ENCODE measurements at places on chromosomes 2 and 18.

DNA sequence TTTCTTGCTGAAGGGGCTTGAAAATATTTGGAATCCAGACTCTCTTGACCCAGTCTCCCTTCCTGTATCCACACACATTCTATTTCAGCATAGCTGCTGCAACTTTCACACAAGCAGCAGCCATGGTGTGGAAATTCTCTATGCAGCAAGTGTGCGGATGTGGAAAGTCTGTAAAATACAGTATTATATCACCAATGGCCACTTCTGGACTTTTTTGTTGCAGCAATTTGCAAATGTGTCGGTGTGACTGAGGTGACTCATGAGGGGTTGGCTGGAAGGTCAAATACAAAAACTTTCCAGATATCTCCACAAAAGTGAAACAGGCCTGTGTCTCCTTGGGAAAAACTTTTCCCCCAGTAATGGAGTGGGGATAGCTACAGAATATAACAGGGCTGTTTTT is 299.3 kb upstream of the GYPC start:
- peak; percentile 85 for DNase-seq

GRCh38 chr2:120596990-120597594 is 138.6 kb upstream of the GLI2 start:
- no peak for DNase-seq

DNA sequence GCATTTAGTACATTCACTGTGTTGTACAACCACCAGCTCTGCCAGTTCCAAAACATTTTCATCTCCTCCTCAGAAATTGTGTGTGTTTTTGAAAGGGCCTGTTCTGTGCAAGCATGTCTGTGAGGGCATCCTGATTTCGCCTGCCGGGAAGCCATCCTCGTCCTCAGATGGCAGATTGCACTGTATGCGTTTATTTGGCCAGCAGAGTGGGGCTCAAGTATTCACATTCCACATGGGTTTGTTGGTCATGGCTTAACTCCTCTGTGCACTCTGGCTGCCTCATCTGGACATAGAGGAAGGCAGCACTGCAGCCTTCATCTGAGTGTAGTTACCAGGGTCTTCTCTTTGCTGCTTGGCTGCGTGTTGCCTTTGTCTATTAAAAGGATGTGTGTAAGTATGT is 85.0 kb downstream of the TMEM247 start:
- DNase-seq, result no peak

DNA sequence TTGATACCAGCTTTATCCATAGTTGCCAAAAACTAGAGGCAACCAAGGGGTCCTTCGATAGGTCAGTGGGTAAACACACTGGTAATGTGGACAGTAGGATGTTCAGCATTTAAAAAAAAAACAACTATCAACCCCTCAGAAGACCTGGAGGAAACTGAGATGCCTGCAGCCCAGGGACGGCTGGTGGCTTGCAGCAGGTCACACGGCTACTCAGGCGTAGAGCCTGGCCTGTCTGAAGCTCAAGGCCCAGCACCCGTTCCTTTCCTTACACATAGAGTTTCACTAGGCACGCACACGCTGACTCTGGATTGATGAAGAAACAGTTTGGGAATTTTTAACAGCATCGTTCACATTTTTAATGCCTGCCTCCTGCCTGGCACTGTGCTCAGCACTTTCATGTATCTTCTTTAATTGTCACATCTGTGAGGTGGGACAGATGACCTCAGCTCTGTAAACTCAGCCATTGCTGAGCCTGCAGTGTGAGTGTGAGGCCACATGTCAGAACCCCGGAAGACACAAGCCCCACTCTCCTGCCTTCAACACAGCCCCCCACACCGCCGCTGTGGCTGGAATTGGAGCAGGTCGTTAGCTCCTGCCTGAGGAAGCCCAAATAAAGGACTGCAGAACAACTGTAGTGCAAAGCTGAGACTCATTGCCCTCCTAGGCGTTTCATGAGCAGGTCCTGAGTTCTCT is 40.7 kb downstream of the TRAPPC12 start:
- DNase-seq, result no peak

DNA sequence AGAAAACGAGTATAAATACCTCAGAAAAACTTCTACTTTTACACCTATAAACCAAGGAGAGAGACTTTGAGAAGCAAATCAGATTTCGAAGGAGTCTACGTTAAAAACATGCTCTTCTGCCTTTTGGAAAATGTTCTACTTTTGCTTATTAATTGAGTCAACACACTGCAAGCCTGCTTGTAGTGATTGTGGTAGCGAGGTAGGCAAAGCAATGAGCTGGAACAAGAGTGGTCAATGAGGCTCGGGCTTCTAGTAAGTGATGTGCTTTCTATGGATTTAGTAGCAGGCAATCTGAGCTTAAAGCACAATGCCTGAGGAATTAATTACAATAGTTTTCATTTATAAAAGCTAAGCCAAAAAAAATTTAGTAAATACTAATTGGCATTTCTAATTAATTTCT is 103.4 kb upstream of the TFCP2L1 start:
- no peak for DNase-seq

DNA sequence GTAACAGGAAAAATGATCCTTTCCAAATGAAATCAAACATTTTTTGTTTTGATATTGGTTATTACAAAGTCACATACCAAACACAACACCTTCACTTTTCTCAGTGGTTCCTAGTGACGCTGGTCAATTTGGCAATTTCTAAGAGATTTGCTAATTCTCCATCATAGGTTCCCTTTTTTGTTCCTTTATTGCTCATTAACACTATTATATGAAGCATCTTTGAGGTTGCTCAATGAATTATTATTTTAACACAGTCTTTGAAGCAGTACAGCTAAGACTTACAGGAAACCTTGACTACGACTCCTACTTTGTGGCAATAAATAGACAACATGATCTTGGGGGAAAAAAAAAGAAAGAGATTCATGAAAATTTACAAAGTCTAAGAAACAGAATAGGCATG is 152.2 kb upstream of the VRK2 start:
- DNase-seq, result peak; percentile 27
